NB4 (cell line): ENCODE measurements at places on chromosomes 1 and 21.

DNA sequence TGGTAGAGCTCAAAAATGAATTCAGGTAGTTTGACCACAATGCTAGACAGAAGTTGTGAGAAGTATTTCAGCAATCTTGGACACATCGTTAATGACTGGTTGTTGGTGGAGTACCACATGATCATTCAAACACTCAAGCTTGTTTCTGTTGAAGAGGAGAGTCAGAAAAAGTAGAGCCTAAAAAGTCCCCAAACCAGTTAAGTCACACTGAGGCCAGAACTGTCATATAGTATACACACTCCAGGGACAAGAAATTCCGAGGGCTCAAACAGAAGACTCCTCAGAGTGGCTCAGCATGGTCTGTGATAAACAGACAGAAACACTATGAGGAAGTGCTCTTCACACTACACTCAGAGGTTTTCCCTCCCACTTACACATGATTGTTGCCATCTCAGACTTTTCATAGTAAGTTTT is 5.8 kb downstream of the TRIM33 start:
- peak; percentile 44 for DNase-seq

DNA sequence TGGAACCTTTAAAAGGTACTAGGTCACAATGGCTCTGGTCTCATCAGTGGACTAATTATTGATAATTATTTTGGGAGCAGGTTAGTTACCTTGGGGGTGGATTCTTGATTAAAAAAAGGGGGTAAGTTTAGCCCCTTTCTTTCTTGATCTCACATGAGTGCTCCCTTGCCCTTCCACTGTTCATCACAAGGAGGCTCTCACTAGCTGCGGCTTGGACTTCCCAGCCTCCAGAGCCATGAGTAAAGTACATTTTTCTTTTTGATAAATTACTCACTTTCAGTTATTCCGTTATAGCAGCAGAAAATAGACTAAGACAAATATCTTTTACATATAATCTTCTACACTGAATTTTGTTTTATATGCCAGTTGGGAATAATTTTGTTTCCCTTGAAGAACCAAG is 254.8 kb upstream of the DEPDC1 start:
- DNase-seq: no peak

DNA sequence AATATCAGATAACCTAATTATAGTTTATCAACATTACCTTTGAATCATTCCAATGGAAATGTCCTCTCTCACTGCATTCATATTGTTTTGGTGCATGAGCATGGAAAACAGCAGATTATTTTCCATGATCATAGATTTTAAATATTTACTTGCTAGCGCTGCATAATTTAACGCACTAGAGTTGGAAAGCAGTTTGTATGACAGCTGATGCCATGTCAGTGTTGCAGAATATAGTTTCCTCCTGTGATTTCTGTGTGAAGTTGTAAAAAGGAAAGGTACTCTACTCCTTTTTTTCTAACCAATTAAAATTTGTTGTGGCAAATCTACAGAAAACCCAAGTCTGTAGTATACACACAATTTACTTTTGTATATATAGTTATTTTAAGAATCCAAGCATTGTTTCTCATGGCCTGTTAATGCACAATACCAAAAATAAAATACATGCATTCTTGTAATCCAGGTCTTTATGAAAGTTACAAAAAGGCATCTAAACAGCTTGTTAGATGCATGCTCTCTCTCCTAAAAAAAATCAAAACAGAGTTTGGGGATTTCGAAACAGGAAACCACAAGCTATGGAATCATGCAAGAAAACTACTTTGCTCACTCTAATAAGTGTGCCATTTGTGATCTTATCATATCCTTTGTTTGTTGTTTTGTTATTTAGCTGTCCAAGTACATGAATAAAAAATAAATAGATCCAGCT is 1.9 kb upstream of the ATG4C start:
- peak; percentile 41 for DNase-seq

DNA sequence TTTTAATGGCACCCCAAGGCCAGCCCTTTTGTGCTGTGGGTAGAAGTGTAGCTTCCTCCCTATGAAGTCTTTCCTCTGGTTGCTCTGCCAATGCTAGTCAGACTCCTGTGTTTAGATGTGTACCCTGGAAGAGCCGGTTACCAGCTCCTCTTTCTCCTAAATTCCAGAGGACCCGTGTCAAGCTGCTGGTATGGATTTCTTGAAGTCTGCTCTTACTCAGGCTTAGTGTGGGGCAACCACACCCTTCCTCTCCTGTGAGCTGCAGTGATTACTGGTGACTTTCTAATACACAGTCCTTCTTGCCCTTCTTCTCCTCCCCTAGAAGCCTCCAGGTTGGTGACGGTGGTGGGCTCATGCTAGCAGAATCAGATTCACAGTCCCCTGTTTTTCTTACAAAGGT is 74.1 kb upstream of the AKT3 start:
- DNase-seq: no peak

DNA sequence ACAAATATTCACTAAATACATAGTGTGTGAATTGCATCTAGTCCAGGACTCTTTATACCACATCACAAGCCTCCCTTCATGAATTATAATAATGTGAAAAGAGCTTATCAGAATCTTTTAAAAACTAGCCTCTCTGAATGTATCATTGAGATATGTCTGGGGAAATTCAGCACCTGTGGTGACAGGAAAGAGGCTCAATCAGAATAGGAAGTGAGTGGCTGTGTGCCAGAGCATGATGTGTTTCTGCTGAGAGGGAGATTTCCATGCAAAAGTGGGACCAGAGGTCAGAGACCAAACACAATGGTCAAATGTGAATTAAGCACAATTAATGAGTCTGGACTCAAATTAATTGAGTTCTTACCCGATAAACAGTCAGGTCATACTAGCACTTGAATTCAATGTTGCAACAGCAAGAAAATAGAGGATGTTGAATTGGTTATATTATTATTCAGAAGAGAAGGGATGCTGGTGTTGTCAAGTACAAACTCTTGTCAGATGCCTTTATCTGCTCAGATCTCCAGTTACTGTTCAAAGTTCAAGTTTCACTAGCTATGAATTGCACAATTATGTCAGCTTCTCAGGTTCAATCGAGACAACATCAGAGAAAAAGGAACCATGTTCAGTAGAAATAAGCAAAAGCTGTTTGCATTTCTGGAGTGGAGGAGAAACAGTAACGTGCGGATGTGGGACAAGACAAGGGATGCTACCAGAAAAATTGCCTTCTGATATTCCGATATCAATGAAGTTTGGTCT is 226.2 kb downstream of the ZNF326 start:
- DNase-seq: no peak

GRCh38 chr21:38503583-38503982 is 5.3 kb upstream of the ERG start:
- no peak for DNase-seq

GRCh38 chr1:57124768-57125446 is 159.1 kb upstream of the C8B start:
- DNase-seq: no peak

DNA sequence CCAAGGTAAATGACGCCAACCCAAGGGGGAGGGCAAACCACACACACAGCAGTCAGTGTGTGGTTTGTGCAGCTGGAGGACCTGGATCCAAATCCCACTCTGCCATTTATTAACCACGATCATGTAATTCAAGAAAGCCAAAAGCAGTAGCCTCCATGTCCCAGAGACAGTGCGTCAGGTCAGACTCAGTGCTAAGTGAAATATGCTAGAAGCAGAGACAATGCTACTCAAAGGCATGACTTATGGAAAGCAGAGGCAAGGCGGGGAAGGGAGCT is 13.6 kb downstream of the TTC39A start:
- peak; percentile 49 for DNase-seq

- peak; percentile 73 for DNase-seq
These were observed 40.0 kb upstream of the CTPS1 start for GRCh38 chr1:40939320-40940059.

- no peak for DNase-seq
These were observed 7.4 kb upstream of the PPP1R15B start for GRCh38 chr1:204419064-204419403.

DNA sequence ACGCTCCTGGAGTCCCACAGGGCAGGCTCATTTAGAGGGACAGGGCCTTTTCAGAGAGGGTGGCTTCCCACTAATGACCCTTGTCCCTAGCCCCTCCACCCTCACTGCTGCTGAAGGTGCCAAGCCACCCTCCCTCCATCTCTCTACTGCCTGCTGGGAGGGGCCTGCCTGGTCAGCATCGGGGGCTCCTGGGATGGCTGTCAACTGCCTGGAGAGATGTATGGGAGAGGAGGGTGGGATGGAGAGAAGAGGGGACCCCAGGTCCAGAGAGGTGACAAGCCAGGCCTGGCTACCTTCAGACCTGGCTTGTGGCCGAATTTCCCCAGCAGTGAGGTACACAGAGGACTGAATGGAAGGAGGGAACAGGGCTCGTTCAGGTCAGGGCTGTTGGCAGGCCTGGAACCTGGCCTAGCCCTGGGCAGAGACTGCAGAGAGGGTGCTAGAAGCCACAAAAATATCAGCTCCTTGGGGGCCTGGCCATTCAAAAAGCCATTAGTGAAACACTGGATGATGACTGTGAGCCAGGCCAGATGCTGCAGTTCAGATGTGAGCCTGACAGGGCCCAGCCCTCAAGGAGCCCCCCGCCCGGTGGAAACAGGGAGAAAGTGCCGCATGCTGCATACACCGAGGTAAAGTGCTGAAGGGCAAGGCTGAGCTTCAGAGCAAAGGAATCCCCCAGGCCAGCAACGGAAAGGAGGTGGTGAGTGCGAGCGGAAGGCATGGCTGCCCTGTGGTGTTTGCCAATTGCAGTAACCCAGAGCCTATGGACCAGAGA is 20.0 kb downstream of the MMEL1 start:
- no peak for DNase-seq

- DNase-seq: no peak
These were observed 36.7 kb downstream of the COL18A1 start for GRCh38 chr21:45441431-45442255.

DNA sequence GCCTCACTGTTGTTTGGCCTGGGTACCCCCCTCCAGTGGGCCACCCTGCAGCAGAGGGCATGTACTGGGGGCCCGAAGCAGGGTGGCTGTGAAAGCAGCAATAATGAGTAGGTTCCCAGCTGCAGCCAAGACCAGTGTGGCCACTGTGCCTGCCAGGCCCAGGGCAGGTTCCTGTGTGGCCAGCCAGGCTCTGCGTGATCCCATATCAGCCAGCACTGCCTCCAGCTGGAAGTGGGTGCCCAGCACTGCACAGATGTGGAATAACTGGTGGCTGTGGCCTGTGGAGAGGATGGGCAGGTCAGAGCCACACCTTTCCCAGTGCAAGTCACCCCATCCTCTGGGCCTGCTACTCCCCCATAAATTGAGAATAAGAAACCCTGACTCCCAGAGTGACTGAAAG is 2.1 kb downstream of the BGLAP start:
- no peak for DNase-seq

- peak; percentile 81 for DNase-seq
These were observed 14.8 kb downstream of the IL6R start for GRCh38 chr1:154419620-154420571.

GRCh38 chr21:31711326-31711725 is 20.6 kb downstream of the SCAF4 start:
- no peak for DNase-seq

GRCh38 chr1:15958793-15959192 is 17.1 kb downstream of the ZBTB17 start:
- no peak for DNase-seq

DNA sequence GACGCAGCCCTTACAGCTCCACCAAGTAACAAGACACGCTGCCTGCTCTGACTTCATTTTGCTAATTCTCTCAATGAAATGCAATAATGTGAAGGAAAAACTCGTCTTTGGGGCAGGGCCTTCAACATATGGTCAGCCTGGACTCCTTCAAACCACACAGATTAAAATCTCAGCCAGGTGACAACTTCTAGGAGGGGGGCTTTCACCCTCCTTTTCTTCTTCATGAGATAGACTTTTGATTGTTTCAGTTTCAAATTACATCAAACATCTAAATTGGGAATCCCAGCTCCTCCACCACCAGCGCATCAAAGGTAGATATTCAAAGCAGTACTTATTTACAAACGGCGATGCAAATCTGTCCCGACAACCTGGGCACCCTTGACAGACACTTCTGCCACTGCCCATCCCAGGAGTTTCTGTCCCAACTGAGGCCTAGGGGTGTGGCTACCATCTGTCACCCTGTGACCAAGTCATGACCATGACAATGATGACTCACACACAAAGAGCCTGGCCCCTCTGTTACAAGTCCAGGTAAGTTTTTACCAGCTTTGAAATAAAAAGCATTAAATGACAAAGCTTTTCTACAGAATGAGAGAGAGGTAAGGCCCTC is 29.7 kb downstream of the SSBP3 start:
- no peak for DNase-seq

- DNase-seq: no peak
These were observed 213.2 kb downstream of the TGFB2 start for GRCh38 chr1:218558271-218558810.

DNA sequence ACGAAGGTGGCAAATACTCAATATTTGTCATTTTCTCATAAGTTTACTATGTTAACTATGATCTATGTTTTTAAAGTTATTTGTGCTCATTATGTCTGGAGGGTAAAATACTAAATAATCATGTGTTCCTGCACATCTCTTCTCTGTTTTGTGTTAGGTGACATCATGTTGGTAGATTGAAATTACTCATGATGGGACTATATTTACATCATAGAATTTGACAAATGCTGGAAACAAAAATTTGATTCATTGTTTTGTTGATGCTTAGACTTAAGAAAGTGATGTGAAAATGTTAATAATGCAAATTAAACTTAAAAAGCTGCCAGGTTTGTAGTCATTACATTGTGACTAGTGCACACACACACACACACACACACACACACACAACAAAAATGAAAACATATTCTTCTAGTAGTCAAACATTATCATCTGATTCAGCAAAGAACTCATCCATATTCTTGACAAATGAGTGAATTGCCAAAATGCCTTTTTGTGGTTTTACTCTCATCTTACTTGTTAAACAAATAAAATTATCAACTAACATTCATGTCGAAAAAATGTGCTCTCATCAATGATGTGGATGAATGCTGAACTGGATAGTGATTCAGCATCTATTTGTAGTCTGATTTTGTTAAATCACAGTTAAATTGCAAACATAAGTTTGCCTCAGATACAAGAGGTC is 870.7 kb downstream of the BRINP3 start:
- DNase-seq: no peak

DNA sequence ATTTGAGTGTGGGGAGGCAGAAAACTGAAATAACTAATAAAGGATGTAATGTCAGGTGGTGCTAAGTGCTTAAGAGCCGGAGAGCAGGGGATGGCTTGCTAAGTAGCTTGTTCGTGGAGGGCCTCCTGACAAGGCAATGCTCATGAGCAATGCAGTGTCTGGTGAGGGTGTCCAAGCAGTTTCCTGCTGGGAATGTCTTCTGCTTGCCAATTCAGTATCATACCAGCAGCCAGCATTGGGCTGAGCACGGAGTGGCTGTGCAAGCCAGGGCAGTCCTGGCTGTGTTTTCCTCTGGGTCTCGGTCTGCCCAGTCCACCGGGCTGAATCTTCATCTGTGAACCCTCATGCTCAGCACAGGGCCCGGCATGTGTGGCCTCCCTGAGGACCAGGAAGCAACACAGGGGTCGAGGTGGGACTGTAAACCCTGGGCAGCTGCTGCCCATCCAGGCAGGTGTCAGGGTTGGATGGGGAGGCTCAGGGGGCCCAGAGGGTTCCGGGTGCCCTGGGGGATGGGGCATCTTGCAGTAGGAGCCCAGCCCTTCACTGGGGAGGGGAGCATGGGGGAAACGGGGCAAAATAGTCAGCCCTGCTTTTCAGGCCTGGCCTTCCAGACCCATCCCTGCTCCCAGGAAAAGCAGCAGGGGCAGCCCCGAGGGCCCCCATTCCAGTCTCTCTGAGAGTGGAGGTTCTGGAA is 27.5 kb downstream of the EDN2 start:
- no peak for DNase-seq
